NCI-H1436 treated with DMSO at 0.1 percent for 48 hours (cell line): ENCODE measurements at places on chromosomes 5 and 9.
A peak's percentile ranks its signal among the peaks of the same experiment; 100 is the strongest.

DNA sequence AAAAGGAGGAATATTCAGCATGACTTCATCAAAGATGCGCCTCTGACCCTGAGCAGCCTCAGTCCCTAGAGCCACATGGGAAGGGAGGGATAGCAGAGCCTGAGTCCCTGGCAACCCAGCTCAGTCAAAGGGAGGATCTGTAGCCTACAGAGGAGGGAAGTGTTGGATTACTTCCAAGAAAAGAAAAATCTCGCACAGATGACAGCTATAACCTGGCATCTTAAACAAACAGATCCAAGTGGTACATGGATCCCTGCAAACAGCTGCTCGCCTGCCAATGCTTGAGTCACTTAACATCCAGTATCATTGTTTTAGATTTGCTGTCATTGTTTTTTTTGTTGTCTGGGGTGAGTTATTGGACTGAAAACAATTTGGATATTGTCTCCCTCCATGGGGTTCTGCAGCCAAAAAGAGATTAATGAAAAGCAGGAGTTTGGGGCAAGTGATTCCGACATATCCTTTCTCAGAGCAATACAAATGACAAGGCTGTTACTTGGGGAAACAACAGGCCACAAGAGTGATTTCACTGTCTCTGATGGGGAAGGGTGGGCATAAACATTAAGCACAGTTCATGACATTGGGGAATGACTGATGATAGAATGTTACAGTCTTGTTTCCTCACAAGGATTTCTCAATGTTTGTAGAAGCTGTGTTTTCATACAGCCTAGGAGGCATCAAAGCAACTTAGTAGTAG lies 153.5 kb upstream of the KIF2A start:
- DNase-seq, result no peak

DNA sequence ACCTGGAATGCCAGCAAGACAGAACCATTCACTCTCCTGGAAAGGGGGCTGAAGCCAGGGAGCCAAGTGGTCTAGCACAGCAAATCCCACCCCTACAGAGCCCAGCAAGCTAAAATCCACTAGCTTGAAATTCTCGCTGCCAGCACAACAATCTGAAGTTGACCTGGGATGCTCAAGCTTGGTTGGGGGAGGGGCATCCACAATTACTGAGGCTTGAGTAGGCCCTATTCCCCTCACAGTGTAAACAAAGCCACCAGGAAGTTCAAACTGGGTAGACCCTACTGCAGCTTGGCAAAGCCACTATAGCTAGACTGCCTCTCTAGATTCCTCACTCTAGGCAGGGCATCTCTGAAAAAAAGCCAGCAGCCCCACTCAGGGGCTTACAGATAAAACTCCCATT lies 17.3 kb downstream of the RIGI start:
- no peak for DNase-seq

DNA sequence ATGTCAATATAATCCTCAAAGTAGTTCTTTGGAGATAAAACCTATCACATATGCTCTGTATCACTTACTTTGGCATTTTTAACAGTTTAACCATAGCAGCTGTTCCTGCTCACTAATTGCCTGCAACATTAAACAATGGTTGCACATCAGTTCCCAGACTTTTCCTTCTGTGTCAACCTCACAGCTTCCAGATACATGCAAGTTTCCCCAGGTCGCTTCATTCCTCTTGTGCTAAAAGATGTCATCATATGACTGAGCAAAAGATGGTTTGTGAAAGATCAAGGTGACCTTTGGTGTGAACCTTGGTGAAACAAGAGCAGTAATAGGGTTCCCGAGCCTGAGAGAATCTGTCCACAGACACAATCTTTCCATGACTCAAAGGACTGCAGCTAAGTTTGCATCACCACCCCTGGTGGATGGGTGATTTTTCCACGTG lies 500.4 kb upstream of the PAPPA start:
- no peak for DNase-seq

DNA sequence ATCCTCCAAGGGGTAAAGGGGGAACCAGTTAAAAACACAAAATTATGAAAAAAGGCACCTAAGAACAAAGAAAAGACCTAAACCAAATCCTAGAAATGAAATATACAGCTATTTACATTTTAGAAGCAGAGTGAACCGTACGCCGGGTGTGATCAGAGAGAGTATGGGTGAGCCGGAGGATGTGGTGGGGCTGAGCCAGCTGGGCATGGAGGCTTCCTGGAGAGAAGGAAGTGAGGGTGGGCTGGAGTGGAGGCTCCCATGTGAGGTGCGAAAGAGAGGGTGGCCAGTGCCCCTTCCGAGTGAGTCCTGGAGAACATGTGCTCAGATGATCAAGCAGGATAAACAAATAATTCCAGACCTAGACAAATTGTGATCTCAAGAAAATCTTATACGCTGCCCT lies 111.6 kb downstream of the CACNA1B start:
- no peak for DNase-seq

GRCh38 chr9:97617939-97618416 lies 15.2 kb downstream of the TSTD2 start:
- DNase-seq, result no peak

GRCh38 chr9:130981756-130982137 lies 27.2 kb upstream of the LAMC3 start:
- no peak for DNase-seq

- no peak for DNase-seq
Observed at GRCh38 chr5:90437663-90438062, 28.1 kb upstream of the CETN3 start.

GRCh38 chr5:20335978-20336377 lies 348.0 kb upstream of the CDH18 start:
- DNase-seq, result no peak

- DNase-seq, result no peak
Observed at GRCh38 chr9:93593144-93593658, 16.8 kb downstream of the PHF2 start.

- DNase-seq, result no peak
Observed at GRCh38 chr9:120410925-120411501, 169.0 kb downstream of the CDK5RAP2 start.

- DNase-seq, result no peak
Observed at GRCh38 chr5:153752890-153753289, 262.4 kb downstream of the GRIA1 start.

DNA sequence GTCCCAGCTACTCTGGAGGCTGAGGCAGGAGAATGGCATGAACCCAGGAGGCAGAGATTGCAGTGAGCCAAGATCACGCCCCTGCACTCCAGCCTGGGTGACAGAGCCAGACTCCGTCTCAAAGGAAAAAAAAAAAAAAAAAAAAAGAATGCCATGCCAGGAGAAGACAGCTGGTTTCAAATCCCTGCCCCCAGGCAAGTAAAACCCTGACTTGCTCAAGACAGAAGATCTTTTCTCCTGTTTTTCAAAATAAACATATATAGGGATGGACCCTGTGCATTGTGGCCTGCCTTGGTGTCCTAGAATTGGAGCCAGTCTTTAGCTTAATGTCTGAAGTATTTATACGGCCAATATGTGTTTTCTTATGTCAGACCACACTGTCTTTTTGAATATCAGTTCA lies 177.1 kb downstream of the NR3C1 start:
- DNase-seq, result no peak

- DNase-seq, result no peak
Observed at GRCh38 chr5:116944183-116944582, 369.6 kb upstream of the SEMA6A start.

GRCh38 chr5:138464008-138464387 lies 1.3 kb upstream of the EGR1 start:
- peak; percentile 70 for DNase-seq

- DNase-seq, result no peak
Observed at GRCh38 chr5:11104210-11104609, 343.2 kb upstream of the DAP start.

DNA sequence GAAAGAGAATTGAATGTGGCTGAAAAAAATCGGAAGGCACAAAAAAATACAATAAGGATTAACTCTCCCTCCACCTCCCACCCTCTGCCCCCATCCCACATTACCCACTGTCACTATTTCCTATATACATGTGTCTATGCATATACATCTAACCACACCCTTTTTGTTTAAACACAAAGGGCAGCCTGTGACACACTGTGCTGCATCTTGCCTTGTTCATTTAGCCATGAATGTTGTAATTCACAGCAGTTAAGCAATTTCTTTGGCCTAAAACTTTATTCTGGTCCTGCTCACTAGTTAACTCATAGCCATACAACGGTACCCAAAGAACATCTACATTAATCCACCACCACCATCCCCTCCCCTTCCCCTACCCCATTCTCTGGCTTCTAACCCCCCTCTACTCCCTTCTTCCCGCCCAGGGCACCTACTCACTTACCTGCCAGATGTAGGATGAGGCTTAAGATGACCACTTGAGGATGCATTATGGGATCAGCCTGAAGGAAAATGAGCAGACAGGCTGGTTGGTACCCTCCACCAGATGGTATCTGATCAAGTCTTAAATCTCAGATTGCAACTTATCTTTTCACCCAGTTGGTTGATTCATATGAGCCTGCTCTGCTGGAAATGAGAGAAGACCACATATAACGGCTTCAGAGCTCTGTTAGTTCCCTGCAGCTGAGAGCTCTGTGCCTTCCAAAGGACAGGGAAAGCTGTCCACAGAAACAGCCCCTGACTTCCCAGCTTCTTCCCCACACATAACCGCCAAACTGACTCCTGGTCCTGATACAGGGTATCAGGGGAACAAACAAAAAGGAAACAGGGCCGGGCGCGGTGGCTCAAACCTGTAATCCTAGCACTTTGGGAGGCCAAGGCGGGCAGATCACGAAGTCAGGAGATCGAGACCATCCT lies 1.2 kb downstream of the HAVCR1 start:
- no peak for DNase-seq

DNA sequence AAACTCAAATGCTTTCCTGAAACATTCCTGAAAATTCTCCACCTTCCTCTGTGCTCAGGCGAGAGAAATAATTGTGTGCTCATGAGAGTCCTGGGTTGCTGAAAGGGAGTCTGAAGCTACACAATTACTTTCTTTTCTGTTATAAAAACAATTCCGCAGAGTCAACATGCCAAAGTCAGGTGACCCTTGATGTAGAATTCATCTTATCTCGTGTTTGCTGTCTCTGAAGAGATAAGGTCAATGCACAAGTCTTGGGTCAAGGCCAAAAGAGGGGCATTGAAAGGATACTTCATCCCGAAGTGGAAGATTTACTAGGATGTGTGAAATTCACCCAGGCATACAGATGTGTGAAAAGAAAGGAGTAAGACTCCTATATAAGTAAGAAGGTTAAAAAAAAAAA lies 493.5 kb downstream of the SEMA5A start:
- DNase-seq, result no peak

DNA sequence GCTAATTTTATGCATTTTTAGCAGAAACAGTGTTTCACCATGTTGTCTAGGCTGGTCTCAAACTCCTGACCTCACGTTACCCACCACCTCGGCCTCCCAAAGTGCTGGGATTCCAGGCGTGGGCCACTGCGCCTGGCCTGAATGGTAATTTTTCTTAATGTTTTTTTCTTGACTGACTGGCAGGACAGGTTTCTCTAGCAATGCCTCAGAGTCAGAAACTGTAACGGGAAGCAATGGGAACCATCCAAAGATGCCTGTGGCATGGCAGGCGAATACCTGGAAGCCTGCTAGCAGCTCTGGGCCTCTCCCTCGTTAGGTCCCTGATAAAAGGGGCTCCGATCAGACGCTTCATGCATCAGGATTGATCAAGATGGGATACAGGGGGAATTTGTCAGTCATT lies 639.2 kb downstream of the NR2F1-AS1 start:
- no peak for DNase-seq

- DNase-seq, result no peak
Observed at GRCh38 chr5:37812365-37812764, 27.5 kb downstream of the GDNF start.

DNA sequence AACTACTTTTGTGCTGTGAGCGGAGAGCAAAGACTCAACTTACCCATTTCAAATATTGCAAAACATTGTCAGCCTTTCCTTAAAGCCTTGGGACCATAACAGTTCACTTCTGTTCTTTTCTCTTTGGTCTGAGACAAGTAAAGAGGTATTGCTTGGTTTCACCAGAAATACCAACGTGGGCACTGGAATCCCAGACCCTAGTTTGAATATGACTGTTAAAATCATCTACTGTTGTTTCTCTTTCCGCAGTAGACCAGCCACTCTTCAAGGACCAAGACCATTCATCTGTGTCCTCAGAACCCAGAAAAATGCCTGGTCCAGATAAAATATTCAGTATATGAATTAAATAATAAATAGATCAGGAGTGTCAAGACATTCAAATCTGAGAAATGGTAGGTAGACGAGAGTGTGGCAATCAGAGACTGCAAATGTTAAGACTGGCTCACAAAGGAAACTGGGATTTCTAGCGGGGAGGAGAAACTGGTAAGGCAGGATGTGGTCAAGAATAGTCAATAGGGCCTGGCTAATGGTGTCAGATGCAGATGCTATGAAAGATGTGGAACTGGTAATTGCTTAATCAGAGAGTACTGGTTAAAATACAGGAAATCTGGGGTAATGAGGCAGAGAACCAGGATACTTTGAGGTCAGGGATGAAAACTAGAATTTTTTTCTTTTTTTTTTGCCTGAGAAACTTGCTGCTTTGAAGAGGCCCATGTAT lies 82.1 kb upstream of the IL33 start:
- DNase-seq, result no peak

GRCh38 chr5:81778642-81779041 lies 27.7 kb upstream of the SSBP2 start:
- no peak for DNase-seq
